Ureter (tissue), 1 donor: ENCODE measurements at places on chromosomes 1 and 21. TPM values are rescaled to one million over a fixed set of nuclear protein-coding genes. Genes with fewer than 3 reads are reported as not detected.

DNA sequence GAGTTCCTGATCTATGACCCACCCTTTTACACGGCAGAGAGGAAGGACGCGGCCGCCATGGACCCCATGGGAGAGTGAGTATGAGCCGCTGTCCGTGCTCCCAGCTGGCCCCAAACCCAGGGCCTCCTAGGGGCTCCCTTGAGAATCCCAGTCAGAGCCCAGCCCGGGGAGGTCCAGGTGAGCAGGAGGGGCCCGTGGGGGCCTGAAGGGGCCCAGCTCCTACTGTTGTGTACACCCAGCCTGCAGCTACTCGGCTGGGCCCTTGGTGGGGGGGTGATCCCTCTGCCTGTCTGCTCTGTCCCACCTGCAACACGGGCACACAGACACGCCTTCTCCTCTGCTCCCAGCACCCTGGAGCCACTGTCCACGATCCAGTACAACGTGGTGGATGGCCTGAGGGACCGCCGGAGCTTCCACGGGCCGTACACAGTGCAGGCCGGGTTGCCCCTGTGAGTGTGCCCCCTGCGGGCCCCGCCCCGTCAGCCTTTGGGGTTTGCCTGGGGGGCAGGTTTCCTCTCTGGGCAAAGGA, 28.6 kb upstream of the LRRC3 start:
- DNase-seq: peak; percentile 37

GRCh38 chr1:212317916-212318315, 32.7 kb downstream of the PPP2R5A start:
- no peak for DNase-seq

Gene HSD3B1
- 0.75 TPM for total RNA-seq

Gene MCOLN2
- total RNA-seq: 2.0 TPM

Gene CASZ1
- 76.8 TPM for total RNA-seq

GRCh38 chr21:37686991-37687810, 229.1 kb downstream of the KCNJ6 start:
- DNase-seq: no peak

DNA sequence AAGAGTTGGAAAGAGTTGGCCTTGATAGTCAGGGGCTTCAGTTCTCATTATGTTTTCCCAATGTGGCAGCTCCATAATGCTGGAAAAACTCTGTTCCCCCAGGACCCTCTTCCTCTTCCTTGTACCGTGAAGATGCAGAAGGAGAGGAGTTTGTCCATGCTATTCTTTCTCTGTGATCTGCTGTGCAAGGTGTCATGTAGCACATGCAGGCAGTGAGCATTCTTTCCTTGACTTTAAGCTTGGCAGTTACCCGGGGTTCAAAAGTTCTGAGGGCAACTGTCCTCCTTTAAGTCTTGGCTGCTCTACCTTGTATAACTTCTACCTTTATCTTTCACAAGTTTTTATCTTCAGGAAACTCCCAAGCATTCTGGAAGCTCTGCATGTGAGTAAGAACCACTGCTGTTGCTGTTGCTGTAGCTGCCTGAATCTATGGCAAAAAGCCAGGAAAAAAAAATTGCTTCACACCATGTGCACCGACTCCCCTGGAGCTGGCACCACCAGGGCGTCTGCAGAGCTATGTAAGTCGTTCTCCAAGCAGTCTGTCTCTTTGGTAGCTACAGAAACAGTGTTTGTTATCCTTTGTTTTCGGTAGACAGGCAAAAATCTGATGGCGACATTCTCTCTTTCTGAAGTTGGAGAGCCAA, 42.7 kb upstream of the SLC16A1 start:
- DNase-seq: peak; percentile 45

Gene LAMTOR2
- 47.5 TPM for total RNA-seq

Gene ANGPTL1
- 26.3 TPM for total RNA-seq

- no peak for DNase-seq
Measured at GRCh38 chr1:8378178-8378577, 60.3 kb downstream of the SLC45A1 start.

DNA sequence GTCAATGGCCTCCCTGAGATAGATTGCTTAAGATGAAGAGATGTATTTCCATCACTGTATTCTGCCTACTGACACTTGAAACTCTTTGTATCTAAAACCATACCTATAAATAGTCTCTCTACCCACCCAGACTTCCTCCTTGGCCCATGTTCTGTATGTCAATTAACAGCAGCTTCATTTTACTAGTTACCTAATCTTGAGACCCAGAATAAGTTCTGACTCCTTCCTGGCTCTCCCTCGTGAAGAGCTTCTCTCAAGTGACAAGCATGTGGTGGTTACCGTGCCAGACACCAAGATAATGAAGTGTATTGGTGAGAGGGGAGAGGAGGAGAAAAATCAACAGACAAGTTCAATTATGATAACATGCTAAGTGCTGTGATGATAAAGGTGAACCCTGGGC, 128.8 kb upstream of the RAVER2 start:
- DNase-seq: no peak

DNA sequence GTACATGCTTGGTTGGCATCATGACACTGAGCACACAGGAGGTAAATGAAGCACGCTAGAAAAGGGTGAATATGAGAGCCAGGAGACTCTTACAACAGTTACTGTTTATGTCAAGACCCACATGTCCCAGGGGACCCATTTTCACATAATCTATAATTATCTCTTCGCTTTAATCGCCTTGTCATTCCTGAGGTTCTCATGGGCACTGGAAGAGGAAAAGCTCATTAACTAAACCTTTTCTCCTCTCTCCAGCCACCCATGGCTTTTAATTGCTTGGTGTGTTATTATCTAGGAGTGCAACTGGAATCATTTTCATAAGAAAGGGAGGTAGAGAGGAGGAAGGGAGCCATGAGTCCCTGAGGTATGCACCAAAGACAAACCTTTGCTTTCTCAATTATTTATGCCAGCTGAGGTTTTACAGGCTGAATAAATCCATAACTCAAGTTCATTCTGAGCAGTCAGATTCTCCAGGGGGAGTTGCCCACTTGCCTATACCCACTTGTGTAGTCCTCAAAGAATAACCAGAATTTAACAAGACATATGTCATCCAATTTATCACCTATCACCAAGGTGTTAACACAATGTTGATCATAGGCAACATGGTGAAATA, 77.4 kb downstream of the ACBD6 start:
- DNase-seq: no peak

- no peak for DNase-seq
Measured at GRCh38 chr1:37868466-37868865, 9.1 kb upstream of the MTF1 start.

Gene PHLDA3
- 75.4 TPM for total RNA-seq

Gene FALEC
- total RNA-seq: not detected

DNA sequence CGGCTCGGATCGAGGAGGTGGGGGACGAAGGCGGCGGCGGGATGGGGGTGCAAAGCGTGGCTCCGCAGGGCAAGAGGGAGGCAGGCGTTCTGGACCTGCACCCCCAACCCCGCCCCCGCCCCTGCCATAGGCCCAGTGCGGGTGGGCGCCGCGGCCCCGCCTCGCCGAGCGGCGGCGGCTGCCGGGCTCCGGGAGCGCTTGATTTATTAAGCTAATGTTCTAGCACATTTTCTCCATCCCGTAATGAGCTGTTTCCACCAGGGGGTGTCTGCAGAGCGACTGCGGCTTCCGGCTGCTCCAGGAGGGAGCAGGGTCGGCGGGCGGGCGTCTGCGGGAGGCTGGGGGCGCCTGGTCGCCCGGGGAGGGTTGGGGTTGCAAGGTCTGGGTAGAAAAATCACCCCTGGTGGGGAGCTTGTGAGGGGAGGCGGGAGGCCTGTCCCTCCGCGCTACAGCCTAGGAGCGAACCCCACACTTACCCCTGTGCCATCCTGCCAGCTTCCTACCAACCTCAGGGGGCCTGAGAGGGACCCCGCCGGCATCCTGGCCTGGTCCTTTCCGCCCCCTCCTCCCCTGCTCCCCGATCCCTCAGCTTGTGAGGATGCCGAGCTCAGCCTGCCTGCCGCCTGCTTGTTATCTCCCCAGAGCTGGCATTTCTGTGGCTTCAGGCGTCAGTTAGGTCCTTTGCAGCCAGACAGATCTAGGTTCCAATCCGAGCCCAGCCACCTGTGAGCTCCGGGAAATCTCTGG, 48.5 kb upstream of the ACOT11 start:
- no peak for DNase-seq

Gene NGF
- total RNA-seq: 3.6 TPM

DNA sequence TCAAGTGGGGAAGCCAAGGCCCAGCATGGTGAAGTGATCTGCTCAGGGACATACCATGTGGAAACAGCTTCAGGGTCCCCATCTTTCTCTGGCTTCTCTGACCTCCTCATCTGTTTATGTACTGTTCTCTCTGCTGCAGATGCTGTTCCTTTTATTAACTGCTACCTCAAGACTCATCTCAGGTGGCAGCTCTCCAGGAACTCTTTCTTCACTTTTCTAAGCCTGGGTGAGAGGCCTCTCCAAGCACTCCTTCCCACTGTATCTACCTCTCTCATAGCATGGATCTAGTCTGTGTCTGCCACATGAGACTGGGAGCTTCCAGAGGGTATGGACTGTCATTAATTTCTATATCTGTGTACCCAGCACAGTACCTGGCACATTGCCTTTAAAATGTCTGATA, 73.4 kb upstream of the PPM1J start:
- DNase-seq: no peak

DNA sequence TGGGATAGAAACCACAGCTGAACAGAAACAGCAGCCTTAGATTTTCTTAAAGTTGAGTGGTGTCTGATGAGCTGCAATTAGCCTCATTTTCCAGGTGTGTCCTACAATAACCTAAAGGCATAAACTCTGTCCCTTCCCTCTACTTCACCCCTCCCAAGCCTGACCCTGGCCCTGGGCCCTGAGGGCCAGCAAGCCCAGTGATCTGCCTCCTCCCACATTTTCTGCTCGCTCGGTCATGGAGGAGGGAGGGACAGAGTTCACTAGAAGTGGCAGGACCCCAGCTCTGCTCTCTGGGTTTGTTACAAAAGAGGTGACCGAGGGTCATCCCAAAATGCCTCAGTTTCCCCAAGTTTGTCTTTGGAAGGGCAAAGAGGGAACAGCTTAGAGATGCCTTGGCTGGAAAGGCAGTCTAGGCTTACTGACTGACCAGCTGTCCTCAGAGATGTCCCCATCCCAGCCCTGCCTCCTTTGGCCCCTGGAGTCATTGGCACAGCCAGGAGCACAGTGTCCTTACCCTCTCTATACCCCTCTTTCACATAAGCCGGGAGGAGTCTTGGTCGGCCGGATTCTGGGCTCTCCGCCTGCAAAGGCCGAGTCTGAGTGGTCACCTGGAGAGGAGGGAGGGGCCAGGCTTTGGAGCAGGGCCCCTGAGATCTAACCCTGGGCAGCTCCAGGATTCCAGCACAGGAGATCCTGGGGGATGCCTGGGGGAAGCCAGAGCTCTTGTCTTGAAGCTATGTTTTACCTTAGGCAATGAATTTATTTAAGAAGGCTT, 172.7 kb downstream of the PTPRU start:
- DNase-seq: no peak

DNA sequence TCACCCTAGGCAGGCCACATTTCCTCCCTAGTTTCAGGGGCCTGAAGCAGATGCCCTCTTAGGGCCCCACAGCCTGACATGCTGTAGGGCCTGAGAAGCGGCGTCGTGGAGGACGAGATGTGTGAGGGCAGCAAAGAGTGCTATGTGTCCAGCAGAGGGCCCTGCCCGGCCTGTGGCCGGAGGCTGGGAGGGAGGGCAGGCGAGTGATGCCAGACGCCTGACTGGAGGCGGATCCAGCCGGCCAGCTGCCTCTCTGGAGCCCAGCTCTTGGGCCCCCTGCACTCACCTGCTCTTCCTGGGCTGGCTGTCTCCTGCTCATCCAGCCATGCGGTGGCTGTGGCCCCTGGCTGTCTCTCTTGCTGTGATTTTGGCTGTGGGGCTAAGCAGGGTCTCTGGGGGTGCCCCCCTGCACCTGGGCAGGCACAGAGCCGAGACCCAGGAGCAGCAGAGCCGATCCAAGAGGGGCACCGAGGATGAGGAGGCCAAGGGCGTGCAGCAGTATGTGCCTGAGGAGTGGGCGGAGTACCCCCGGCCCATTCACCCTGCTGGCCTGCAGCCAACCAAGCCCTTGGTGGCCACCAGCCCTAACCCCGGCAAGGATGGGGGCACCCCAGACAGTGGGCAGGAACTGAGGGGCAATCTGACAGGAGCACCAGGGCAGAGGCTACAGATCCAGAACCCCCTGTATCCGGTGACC, at the start of gene GPR37L1:
TSS of gene GPR37L1 (plus strand) at position 279 of the 697 bp plus-strand sequence. CDS start at position 326, 47 bp downstream.
- no peak for DNase-seq

Gene BTBD19
- total RNA-seq: 8.7 TPM

Gene IL23R
- total RNA-seq: 0.18 TPM

GRCh38 chr1:4797429-4797828, 143.0 kb downstream of the AJAP1 start:
- no peak for DNase-seq

GRCh38 chr21:43332861-43333297, 94.1 kb downstream of the SIK1 start:
- DNase-seq: no peak

DNA sequence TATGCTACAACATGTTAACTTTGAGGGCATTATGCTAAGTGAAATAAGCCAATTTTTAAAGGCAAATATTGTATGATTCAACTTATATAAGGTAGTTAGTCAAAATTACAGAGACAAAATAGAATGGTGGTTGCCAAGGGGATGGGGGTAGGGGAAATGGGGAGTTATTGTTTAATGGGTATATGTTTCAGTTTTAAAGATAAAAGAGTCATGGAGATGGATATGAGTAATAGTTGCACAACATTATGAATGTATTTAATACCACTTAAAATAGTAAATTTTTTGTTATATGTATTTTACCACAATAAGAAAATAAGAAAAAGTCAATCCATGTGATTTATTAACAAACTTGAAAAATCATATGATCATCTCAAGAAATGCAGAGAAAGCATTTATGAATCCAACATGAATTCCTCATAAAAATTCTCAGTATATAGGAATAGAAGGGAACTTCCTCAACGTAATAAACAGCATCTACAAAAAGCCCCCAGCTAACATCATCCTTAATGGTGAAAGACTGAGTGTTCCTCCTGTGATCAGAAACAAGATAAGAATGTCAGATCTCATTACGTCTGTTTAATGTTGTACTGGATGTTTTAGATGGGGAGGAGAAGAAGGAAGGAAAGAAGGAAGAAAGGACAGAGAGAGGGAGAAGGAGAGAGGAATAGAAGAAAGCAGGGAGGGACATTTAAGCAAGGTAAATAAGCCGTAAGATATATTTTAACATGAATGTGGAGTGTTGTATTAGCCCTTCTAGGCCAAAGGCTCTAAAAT, 6.7 kb upstream of the TSEN15 start:
- no peak for DNase-seq

GRCh38 chr1:30641572-30642353, 81.6 kb downstream of the MATN1 start:
- DNase-seq: no peak

DNA sequence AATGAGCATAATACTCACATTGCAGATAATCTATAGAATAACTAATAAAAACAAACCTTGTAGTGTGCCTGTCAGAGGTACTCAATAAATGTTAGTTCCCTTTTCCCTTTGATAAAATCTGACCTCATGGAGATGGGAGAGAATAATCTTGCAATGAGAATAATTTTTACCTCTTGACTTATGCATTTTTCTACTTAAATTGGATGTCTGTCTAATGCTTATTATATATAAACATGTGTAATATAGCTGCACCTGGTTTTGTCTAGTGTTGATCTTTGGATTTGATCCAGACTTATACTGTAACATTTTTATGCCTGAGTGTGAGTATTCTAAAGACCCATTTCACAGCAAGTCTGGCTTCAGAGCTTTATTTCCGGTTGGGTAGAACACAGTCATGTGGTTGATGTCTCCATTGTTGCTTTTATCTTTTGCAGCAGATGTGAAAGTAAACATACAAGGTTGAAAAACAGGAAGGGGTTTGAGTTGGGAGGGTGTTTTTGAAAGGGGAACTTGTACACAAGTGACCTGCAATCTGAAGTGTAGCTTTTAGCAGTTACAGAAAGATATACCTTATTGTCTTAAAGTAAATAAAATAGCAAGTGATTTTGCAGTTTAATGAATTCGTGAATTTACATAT, 12.4 kb downstream of the EPB41 start:
- DNase-seq: no peak

Gene CLK2
- total RNA-seq: 80.5 TPM
